ENCODE measurements at places on chromosomes 12 and 14.

DNA sequence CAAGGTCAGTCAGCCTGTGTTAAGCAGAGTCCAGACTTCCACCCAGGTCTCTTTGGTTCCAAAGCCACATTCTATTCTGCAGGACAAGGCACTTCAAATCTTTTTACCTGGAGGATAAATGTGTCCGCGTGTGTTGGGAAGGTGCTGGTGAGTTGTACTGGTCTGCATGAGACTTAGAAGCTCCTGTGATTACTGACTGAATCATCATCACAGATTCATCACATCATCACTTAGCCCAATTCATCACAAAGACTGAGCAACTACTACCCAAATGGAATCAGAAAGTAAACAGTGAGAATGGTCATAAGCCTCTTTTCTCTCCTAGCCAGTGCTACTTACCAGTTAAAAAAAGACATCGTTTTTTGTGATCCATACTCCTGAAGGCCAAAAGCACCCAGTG lies 5.3 kb downstream of the SLC15A5 start:
- DNase-seq, result no peak

- no peak for DNase-seq
These were observed 1.4 kb downstream of the KRT5 start for GRCh38 chr12:52518574-52519386.

- DNase-seq, result no peak
These were observed 245.0 kb downstream of the RGS6 start for GRCh38 chr14:72177251-72177650.

DNA sequence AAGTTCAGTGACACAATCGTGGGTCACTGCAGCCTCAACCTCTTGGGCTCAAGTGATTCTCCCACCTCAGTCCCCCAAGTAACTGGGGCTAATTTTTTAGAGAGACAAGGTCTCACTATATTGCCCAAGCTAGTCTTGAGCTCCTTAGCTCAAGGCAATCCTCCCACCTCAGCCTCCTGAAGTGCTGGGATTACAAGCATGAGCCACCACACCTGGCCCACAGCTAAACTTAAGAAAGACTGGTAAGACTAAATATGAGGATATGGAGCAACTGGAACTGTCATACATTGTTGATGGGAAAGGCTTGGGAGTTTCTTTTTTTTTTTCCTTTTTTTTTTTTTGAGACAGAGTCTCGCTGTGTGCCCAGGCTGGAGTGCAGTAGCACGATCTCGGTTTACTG lies 34.0 kb downstream of the VRTN start:
- no peak for DNase-seq

DNA sequence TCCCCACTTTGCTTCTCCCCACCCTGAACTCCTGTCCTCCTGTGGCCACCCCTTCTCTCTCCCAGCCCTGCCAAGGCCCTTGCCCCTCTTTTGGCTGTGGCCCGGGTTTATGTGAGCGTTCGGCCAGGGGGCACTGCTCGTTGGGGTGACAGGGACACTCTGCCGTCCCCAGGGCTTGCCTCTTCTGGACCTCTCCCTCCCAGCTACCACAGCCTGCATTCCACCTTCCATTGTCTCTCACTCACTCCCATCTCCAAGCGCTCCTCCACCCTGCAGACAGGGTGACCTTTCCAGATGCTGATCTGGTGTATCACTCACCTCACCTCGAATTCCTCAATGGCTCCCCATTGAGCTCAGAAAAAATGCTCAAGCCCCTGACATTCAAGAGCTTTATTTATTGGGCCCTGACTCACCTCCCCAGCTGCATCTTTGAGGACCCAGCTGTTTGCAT lies 1.4 kb downstream of the SERPINA9 start:
- DNase-seq, result no peak
